ENCODE measurements at places on chromosomes 7 and 10.

DNA sequence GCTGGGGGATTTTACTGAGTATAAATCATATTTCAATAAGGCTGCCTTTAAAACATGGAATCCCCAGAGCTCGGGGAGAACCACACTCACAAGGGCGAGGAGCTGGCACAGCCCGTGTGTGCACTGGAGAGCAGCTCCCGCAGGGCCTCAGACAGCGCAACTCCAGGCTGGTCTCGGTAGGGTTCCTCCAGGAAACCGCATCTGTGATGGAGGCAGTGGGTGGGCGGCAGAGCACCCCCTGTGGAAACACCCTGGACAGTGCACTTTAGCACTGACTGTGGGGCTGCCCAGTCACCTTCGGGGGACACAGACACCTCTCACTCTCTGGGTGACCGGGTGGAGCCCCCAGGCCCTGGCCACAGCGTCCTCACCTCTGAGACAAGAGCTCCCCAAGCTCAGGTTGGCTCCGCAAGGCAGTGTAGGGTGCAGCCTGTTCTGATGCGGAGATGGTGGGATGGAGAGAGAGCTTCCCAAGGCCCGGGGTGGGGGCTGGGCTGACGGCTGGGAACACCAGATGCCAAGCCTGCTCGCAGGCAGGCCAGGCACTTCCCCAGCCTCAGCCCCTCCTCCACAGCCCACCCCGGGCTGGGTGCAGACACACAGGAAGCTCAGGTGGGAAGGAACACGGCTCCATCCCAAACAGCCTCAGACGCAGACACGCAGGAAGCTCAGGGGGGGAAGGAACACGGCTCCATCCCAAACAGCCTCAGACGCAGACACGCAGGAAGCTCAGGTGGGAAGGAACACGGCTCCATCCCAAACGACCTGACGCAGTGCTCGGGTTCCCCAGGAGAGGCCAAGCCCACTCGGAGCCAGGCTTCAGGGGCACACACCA is 224.4 kb downstream of the MAD1L1 start:
- DNase-seq, result no peak

GRCh38 chr7:103794424-103794823 is 195.0 kb downstream of the RELN start:
- DNase-seq, result no peak

- DNase-seq, result no peak
Observed at GRCh38 chr7:157427811-157428553, 91.2 kb downstream of the DNAJB6 start.

- DNase-seq, result no peak
Observed at GRCh38 chr7:128302139-128302538, 41.6 kb downstream of the RBM28 start.

GRCh38 chr10:121613456-121613855 is 15.2 kb upstream of the FGFR2 start:
- DNase-seq, result no peak

GRCh38 chr10:110455446-110455845 is 42.3 kb upstream of the DUSP5 start:
- no peak for DNase-seq

- no peak for DNase-seq
Observed at GRCh38 chr7:114548081-114548980, 133.7 kb downstream of the FOXP2 start.

DNA sequence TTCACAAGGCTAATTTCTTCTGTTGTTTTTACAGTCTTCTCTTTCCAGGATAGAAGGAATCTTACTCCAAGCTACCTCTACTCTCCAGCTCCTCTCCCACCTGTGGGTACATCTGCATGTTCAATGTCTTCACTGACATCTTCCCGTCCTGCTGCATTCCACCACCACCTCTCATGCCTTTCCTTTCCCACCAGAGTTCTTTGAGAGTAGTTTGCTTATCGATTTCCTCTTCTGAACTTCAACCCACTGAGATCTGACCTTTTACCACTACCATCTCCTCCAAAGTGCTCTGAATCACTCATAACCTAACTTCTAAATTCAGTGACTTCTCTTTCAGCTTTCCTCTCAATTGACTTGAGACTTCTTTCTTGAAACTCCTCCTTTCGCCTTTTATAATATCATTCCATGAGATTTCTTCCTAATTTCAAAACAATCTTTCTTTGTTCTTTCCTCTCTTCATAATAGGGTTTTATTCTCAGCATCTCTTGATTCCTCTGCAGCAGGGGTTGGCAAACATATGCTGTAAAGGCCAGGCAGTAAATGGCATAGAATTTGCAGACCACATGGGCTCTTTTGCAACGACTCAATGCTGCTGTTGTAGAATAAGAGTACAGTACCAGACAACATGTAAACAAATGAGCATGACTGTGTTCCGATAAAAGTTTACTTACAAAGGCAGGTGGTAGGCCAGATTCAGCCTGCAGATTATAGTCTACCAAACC is 22.1 kb downstream of the ACSL5 start:
- no peak for DNase-seq

- DNase-seq, result no peak
Observed at GRCh38 chr10:103467406-103467805, 8.7 kb upstream of the CALHM1 start.

- DNase-seq, result no peak
Observed at GRCh38 chr7:36564489-36564888, 159.8 kb downstream of the AOAH start.
